Trophoblast cell (in vitro differentiated cells and primary cell): ENCODE measurements at places on chromosomes 2 and 18.
A peak's percentile ranks its signal among the peaks of the same experiment; 100 is the strongest.

DNA sequence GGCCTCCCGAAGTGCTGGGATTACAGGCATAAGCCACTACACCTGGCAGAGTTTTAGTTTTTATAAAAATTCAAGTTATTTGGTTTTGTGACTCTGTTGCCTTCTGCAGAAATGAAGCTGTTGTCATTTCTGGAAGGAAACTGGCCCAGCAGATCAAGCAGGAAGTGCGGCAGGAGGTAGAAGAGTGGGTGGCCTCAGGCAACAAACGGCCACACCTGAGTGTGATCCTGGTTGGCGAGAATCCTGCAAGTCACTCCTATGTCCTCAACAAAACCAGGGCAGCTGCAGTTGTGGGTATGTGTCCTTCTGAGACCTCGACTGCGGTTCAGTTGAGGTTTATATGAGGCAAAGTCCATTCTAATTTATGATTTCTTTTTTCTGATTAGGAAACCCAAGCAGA, 7.2 kb downstream of the MTHFD2 start:
- DNase-seq, result peak; percentile 65

GRCh38 chr2:18922276-18922675, 332.9 kb upstream of the NT5C1B start:
- peak; percentile 13 for DNase-seq

GRCh38 chr2:34705551-34706247, 1106.6 kb upstream of the FAM98A start:
- no peak for DNase-seq

GRCh38 chr2:206800506-206801417, 35.4 kb downstream of the FASTKD2 start:
- peak; percentile 82 for DNase-seq

GRCh38 chr2:187442378-187442777, 5.7 kb downstream of the CALCRL start:
- peak; percentile 2 for DNase-seq

DNA sequence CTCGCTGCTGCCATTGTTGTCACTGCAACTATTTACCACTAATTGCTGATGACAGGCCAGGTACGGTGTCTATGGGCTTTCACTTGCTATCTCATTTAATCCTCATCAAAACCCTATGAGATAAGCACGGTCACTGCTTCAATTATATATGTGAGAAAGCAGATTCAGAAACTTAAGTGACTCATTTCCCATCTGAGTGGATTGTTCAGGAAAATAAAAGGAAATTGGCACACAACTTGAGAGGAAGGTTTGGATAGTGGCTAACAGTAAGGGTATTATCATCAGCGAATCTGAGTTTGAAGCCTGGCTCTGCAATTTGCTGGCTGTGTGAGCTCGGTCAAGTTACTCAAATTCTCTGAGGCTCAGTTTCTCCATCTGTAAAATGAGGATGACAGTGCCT, 196.0 kb downstream of the KCNS3 start:
- DNase-seq, result no peak

GRCh38 chr2:25285265-25286024, 56.3 kb downstream of the DNMT3A start:
- DNase-seq, result no peak

DNA sequence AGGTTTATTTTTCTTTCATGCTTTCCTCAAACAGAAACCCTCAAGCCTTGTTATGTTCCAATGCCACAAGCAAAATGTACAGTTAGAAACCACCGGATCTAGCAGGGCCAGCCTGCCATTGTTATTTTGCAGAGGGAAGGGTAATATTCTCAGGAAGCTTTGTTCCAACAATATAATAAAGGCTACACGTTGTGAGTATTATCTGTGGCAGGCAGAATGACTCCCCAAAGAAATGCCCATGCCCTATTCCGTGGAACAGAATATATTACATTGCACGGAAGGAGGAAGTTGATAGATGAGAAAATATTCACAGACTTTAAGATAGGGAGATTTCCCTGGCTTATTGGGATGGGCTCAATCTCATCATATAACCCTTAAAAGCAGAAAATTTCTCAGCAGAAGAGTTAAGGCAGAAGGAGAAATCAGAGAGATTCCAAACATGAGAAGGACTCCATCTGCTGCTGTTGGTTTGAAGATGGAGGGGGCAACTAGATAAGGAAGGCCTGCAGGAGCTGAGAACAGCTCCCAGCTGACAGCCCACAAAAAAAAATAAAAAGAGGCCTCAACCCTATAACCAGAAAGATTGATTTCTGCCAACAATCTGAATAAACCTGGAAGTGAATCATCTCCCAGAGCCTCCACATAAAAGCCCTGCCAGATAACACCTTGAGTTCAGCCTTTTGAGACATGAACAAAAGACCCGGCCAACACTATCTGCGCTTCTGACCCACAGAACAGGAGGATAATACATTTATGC, 466.6 kb downstream of the LPIN1 start:
- no peak for DNase-seq

DNA sequence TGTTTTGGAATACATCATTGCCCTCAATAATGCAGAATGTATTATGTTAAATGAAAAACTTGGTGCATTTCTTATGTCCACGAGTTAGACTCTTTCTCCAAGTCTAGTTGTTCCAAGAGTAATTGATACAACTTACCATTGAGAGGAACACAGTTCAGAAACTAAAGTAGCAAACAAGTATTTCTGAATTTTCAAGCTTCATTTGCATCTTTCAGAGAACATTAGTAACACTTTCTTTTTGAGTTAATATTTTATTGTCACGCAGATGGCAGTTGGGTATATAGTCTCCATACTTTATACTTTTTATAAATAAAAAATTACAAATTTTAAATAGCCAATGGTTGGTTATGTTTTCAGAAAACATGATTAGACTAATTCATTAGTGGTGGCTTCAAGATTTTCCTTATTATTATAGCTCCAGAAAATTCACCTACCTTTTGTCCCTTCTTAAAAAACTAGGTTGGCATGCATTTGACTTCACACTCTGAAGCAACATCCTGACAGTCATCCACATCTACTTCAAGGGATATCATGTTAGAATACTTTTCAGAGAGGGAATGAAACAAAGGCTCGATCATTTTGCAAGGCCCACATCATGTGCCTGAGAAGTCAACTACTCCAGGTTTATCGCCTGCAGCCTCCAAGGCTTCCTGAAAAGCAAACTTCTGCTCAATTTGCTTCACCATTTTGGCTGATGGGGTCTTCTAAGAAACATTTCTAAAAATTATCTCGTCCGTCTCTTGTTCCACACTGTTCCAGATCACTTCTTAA, 29.9 kb downstream of the LYPD6B start:
- peak; percentile 54 for DNase-seq
